ENCODE measurements at places on chromosomes 4 and X.

GRCh38 chrX:51694254-51694653, 11.6 kb upstream of the CENPVL2 start:
- no peak for DNase-seq
- H3K4me3 ChIP-seq, result no peak overlapping the region
- H3K36me3 ChIP-seq, result no peaks in the 10 kb centered on the region
- no peaks in the 10 kb centered on the region for H3K27me3 ChIP-seq

- H3K27me3 ChIP-seq, result no peaks in the 10 kb centered on the region
- peaks cover 33% of the 10 kb centered on the region for H3K36me3 ChIP-seq
- DNase-seq, result no peak
These were observed 30.9 kb upstream of the HSD17B13 start for GRCh38 chr4:87353592-87353991.

DNA sequence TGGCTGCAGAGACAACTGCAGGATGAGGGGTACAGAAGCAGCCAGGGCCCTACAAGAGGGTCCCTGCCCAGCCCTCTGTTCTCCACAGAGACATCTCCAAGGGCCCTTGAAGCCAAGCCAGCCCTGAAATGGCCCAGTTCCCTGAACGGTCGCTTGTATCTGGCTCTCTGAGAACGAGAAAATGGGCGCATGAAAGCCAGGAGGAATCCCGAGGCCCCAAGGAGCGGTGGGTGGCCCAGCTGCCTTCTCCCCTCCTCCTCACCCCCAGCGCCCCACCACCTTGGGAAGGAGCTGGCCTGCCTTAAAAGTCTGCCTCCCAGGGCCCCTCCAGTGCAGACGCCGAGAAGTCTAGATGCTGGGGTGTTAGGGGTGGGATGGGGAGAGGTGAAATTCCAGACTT, 5.7 kb downstream of the ZNF185 start:
- H3K4me3 ChIP-seq, result no peak overlapping the region
- H3K27me3 ChIP-seq, result no peaks in the 10 kb centered on the region
- no peak for DNase-seq
- peaks cover 92% of the 10 kb centered on the region for H3K4me1 ChIP-seq

DNA sequence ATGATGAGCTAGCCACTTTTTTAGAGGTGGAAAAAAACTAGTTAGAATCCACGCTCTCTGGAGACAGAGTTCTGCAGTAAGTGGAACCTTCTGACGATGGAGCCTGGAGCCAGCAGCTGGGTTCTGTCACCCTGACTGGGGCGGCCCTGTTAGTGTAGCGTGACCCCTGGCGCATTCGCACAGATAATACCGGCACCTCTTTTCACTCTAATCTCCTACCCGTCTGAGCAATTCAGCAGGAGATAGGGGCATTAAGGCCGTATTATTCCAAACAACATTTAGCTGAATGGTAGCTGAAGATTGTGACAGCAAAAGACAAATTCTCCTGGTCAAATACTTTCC, 292.6 kb downstream of the FBXO8 start:
- DNase-seq, result no peak
- no peaks in the 10 kb centered on the region for H3K36me3 ChIP-seq
- no peak overlapping the region for H3K27ac ChIP-seq
- H3K27me3 ChIP-seq, result no peaks in the 10 kb centered on the region

GRCh38 chr4:144579411-144580030, 66.4 kb upstream of the HHIP start:
- H3K27ac ChIP-seq, result no peak overlapping the region
- no peak overlapping the region for H3K4me3 ChIP-seq
- H3K36me3 ChIP-seq, result no peaks in the 10 kb centered on the region
- DNase-seq, result no peak
- no peaks in the 10 kb centered on the region for H3K4me1 ChIP-seq

All from esophagus squamous epithelium (tissue), 5 donors.